ENCODE measurements at places on chromosomes 7 and 10.

DNA sequence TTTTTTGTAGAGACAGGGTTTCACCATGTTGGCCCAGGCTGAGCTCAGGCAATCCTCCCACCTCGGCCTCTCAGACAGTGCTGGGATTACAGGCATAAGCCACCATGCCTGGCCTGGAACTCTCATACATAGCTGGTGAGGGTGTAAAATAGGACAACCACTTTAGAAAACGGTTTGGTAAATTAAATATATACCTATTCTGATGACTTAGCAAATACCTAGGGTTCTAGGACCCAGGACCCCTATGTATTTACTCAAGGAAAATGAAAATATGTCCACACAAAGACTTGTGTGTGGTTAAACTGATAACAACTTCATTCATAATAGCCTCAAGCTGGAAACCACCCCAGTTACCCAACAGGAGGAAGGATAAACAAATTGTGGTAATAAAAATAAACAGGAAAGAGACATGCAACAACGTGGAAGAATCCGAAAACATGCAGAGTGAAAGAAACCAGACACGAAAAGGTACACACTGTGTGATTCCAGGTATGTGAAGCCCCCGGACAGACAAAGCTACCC, 52.7 kb downstream of the CARD11 start:
- DNase-seq: no peak

GRCh38 chr7:138837627-138838026, 39.6 kb upstream of the ATP6V0A4 start:
- no peak for DNase-seq

GRCh38 chr7:69599955-69600709, 1.9 kb downstream of the AUTS2 start:
- no peak for DNase-seq

- no peak for DNase-seq
These were observed 27.8 kb upstream of the EBLN1 start for GRCh38 chr10:22245567-22245966.
